Testis (tissue), 5 donors: ENCODE measurements at places on chromosomes 5 and 9. TPM values are rescaled to one million over a fixed set of nuclear protein-coding genes. Genes with fewer than 3 reads are reported as not detected.

DNA sequence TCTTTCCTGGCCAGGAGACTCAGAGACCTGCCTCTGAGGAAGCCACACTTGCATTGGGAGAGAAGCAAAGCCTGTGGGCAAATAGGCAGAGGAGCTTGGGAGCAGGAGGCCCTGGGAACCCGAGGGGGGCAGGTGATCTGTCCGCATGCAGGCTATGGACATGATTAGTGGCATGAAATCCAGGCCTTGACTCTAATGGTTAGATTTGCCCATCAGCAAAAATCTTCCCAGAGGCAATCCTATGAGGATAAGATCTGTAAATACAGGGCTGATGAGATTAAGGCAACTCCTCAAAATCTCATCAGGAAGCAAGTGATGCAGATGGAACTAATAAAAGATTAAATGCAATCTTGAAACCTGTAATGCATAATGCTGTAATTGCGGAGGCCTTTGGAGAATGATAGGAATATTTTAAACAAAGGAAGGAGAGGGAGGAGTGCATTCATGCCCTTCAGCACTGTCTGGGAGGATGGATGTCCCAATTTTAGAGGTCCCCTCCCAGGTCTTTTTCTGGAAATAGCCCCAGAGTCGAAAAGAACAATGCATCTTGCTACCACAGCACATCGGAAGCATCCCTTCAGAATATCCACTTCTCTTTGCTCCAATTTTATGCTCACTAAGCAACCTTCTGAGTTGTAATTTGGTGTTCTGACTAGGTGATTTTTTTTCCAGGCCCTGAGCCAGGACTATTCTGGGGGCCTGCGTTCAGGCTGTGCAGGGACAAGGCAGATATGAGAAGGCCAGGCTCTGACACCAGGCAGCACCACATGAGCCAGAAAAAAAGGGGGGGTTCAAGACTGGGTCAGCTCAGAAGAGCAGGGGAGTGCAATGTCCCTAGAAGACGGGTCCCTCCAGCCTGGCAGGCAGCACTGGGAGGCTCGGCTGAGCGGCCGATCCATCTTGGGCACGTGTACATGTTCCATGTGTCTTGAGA, 66.5 kb downstream of the MED10 start:
- no peak for DNase-seq
- no peaks in the 10 kb centered on the region for H3K27me3 ChIP-seq
- no peaks in the 10 kb centered on the region for H3K4me1 ChIP-seq

DNA sequence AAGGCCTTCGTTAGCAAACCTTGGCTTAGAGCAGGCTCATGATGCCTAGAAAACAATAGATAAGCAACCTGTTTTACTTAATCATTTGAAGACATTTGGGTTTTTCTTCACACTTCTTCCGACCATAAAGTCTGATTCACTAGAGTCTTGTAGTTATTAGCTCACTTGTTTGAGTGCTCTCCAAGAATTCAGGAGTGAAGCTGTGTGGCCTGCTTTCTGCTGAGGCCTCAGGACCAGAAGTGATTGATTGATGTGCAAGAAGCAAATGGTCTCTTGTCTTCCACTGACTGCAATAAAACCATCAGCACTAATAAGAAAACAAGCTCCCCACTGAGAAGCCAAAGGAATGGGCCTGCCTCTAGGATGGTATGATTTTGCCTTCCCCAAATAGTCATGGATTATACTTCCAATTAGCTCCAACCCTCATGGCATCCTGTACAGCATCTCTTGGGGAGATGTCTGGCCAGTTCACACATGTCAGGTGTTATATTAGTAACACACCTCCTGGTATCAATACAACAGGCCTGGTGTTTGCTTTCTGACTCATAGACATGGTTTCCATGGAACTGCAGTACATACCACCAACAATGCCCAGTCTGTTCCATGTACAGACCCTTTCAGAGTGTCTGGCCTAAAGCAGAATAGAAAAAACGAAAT, 317.6 kb downstream of the CWC27 start:
- H3K27ac ChIP-seq = no peak overlapping the region
- no peaks in the 10 kb centered on the region for H3K4me1 ChIP-seq
- no peaks in the 10 kb centered on the region for H3K27me3 ChIP-seq
- no peak for DNase-seq
- H3K4me3 ChIP-seq = no peak overlapping the region
- H3K36me3 ChIP-seq = no peaks in the 10 kb centered on the region

ADAMTS6 gene
- 4.1 TPM for polyA plus RNA-seq

DNA sequence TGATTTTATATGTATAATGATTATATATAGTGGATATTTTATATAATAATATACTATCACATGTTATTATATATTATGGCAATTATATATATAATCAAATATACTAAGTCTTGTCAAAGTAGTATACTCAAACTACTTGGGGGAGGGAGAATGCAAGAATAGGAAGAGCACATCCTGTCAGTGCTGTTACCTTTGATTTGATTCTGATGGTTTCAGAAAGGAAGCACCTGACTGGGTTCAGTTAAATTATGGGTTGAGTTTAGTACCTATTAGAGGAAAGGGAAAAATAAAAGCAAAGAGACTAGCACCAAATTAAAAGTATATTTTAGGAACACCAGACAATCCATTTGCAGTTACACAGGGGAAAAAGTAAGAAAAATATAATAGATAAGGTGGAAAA, 107.6 kb downstream of the GRIA1 start:
- no peaks in the 10 kb centered on the region for H3K27me3 ChIP-seq
- H3K4me3 ChIP-seq = no peak overlapping the region
- no peak for DNase-seq
- no peaks in the 10 kb centered on the region for H3K36me3 ChIP-seq
- H3K27ac ChIP-seq = no peak overlapping the region
- no peaks in the 10 kb centered on the region for H3K4me1 ChIP-seq

DNA sequence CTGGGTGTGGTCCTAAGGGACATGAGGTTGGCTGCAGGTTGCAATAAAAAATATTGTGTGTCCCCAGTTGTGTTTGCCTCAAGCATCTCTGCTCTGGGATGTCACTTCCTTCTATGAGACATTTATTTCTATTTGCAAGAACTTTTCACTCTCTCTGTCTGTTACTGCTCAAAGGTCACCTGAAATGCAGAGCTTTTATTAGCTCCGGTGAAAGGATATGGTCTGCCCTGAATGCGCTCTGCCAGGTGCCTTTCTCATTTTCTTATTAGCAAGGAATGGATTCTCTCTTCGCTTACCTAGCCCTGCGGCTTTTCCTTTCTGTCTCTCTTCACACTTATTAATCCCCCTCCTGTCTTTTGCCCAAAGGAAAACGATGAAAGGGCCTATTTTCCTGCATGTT, 526.1 kb downstream of the TMEM38B start:
- H3K36me3 ChIP-seq = no peaks in the 10 kb centered on the region
- H3K4me3 ChIP-seq = no peak overlapping the region
- H3K27ac ChIP-seq = no peak overlapping the region
- no peak for DNase-seq

CYSRT1 gene
- 3.0 TPM for polyA plus RNA-seq

GRCh38 chr5:1199649-1200494, 1.5 kb upstream of the SLC6A19 start:
- no peak for DNase-seq
- H3K27ac ChIP-seq = no peak overlapping the region
- H3K36me3 ChIP-seq = no peaks in the 10 kb centered on the region
- peaks cover 6% of the 10 kb centered on the region for H3K4me1 ChIP-seq

CD14 gene
- 40.5 TPM for polyA plus RNA-seq

EIF4E1B gene
- polyA plus RNA-seq = 1.0 TPM

LIFR gene
- 19.7 TPM for polyA plus RNA-seq

GRCh38 chr9:90103771-90104170, 499.0 kb downstream of the GADD45G start:
- peaks cover 10% of the 10 kb centered on the region for H3K4me1 ChIP-seq
- no peak for DNase-seq
- H3K4me3 ChIP-seq = no peak overlapping the region
- no peak overlapping the region for H3K27ac ChIP-seq

DNA sequence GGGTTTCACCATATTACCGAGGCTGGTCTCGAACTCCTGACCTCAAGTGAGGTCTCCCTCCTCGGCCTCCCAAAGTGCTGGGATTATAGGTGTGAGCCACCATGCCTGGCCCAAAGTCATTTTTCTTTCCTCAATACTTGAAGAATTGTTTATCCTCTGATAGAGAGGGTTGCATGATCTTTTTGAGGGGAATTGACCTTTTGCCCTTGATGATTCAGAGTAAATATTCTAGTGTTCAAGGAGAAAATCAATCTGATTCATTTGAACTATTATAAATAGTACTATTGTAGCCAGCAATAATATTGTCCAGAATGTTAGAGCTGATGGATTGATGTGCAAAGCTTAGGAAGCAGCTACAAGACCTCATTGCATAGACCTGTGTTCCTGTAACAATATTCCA, 47.1 kb downstream of the UGCG start:
- no peaks in the 10 kb centered on the region for H3K36me3 ChIP-seq
- DNase-seq = no peak
- no peaks in the 10 kb centered on the region for H3K4me1 ChIP-seq
- H3K27ac ChIP-seq = no peak overlapping the region
- H3K27me3 ChIP-seq = no peaks in the 10 kb centered on the region
- no peak overlapping the region for H3K4me3 ChIP-seq

GRCh38 chr9:10339152-10339551, 273.6 kb downstream of the PTPRD start:
- H3K4me1 ChIP-seq = no peaks in the 10 kb centered on the region
- no peak overlapping the region for H3K4me3 ChIP-seq
- no peaks in the 10 kb centered on the region for H3K27me3 ChIP-seq
- no peaks in the 10 kb centered on the region for H3K36me3 ChIP-seq
- DNase-seq = no peak

- H3K36me3 ChIP-seq = no peaks in the 10 kb centered on the region
- no peaks in the 10 kb centered on the region for H3K27me3 ChIP-seq
- peaks cover 14% of the 10 kb centered on the region for H3K4me1 ChIP-seq
- DNase-seq = peak; percentile 32
These were observed 519 bp downstream of the ZER1 start for GRCh38 chr9:128771094-128771721.

DNA sequence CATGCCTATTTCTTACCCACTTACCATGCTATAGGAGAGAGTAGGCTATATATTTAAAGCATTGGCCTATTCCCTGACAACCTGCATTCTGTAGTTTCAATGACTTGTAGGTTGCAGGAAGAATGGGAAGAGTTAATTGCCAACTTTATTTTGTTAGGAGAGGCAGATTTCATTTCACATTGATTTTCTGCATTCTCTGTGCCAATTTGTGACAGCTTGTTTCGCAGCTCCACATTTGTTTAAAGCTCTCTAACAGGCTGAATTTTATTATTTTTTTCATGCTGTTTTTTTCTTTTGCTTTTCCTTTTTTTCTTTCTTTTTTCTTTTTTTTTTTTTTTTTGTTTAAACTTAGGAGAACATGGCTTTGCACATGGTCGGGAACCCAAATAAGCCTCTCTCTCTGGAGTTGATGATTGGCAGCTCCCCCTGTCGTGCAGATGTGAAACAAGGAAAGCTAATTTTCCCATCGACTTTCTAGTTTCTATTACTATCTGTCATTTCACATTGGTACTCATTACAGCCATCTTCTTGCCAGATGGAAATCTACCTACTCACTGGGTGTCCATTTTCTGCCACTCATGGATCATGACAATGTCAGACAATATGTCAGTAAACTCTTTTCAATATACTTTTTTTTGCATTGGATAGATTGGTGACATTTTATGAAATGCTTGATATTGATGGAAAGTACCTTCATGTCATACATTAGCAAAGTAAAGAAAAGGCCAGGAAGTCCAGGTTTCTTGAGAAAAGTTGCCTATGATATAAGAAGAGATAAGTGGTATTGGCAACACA, 223.2 kb downstream of the KCTD16 start:
- H3K4me1 ChIP-seq = no peaks in the 10 kb centered on the region
- no peak overlapping the region for H3K4me3 ChIP-seq
- no peaks in the 10 kb centered on the region for H3K27me3 ChIP-seq

OCLN gene
- 9.2 TPM for polyA plus RNA-seq

SPAG8 gene
- 81.5 TPM for polyA plus RNA-seq

DNA sequence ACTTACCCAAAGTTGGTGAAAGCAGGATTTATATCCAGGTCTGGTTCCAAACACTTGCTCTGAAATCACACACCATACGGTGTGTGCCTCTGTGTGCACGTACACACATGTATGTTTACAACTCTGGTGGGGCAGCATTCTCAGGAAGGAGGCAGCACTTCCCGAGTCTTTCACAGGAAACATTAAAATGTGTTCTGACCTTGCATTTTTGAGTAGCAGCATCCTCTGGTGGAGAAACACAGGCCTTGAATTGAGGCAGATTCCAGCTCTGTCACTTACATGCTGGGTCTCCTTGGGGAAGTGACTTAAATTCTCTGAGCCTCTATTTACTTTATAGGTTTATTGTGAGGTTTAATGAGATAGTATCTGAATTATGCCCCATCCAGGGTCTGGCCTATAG, 126.4 kb downstream of the RGS3 start:
- no peaks in the 10 kb centered on the region for H3K27me3 ChIP-seq
- no peak overlapping the region for H3K27ac ChIP-seq
- DNase-seq = no peak
- H3K4me1 ChIP-seq = peaks cover 47% of the 10 kb centered on the region

GRCh38 chr5:38569180-38569579, 12.7 kb upstream of the LIFR start:
- H3K27ac ChIP-seq = no peak overlapping the region
- no peaks in the 10 kb centered on the region for H3K27me3 ChIP-seq
- H3K4me1 ChIP-seq = no peaks in the 10 kb centered on the region
- H3K4me3 ChIP-seq = no peak overlapping the region

GRCh38 chr5:160463740-160464465, 42.2 kb downstream of the PTTG1 start:
- H3K4me1 ChIP-seq = no peaks in the 10 kb centered on the region
- no peak overlapping the region for H3K27ac ChIP-seq
- DNase-seq = no peak
- no peaks in the 10 kb centered on the region for H3K36me3 ChIP-seq
- no peak overlapping the region for H3K4me3 ChIP-seq

- peak overlapping the region; percentile 61 for H3K4me3 ChIP-seq
- H3K27ac ChIP-seq = no peak overlapping the region
- peaks cover 9% of the 10 kb centered on the region for H3K4me1 ChIP-seq
- DNase-seq = no peak
- no peaks in the 10 kb centered on the region for H3K27me3 ChIP-seq
These were observed 1.3 kb downstream of the NIM1K start for GRCh38 chr5:43193181-43193893.

- peaks cover 8% of the 10 kb centered on the region for H3K4me1 ChIP-seq
- no peaks in the 10 kb centered on the region for H3K27me3 ChIP-seq
- no peak overlapping the region for H3K4me3 ChIP-seq
These were observed 62.5 kb downstream of the EXOSC2 start for GRCh38 chr9:130756037-130756436.

IPO11 gene
- polyA plus RNA-seq = 50.3 TPM

- DNase-seq = no peak
- H3K4me1 ChIP-seq = no peaks in the 10 kb centered on the region
These were observed 112.5 kb downstream of the PRR16 start for GRCh38 chr5:120576588-120576987.

DNA sequence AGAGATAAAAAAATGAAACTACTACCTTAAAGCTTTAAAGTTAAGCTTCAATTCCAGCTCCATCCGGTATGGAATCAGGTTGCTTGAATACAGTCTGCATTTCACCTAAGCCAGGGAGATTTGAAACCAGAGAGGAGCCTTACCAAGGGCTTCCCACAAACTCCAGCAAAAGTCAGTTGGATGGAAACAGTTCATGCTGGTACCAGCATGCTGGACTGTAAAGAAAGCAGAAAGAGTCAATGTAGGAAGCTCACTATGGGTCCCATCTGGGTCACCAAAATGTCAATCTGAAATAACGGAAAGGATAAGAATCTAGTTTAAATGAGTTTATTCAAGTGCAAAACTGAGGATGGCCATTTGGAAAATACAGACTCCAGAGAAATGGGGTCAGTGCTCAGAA, 65.3 kb downstream of the CDO1 start:
- H3K36me3 ChIP-seq = no peaks in the 10 kb centered on the region
- H3K4me3 ChIP-seq = no peak overlapping the region
- no peaks in the 10 kb centered on the region for H3K27me3 ChIP-seq
- no peak overlapping the region for H3K27ac ChIP-seq

SLC25A48 gene
- polyA plus RNA-seq = 1.8 TPM
